ENCODE measurements at places on chromosomes 6 and 20.
A peak's percentile ranks its signal among the peaks of the same experiment; 100 is the strongest.

- peak; percentile 31 for DNase-seq
Observed at GRCh38 chr6:17450397-17450796, 57.0 kb downstream of the CAP2 start.

DNA sequence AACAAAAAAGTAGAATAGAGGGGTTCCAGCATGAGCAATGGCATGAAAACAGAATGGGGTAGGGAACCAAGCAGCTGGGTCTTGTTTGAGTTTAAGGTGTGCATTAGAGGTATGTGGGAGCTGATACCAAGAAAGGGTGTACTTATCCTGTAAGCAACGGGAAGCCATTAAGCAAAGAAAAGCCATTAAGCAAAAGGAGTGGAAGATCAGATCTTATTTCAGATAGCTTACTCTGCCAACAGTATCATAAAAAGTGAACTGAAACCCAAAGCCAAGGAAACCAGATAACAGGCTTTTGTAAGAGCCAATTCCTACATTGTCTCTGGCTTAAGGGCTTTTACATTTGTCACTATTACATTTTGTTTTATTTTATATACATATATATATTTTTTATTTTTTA, 21.3 kb upstream of the BEND6 start:
- DNase-seq, result no peak

DNA sequence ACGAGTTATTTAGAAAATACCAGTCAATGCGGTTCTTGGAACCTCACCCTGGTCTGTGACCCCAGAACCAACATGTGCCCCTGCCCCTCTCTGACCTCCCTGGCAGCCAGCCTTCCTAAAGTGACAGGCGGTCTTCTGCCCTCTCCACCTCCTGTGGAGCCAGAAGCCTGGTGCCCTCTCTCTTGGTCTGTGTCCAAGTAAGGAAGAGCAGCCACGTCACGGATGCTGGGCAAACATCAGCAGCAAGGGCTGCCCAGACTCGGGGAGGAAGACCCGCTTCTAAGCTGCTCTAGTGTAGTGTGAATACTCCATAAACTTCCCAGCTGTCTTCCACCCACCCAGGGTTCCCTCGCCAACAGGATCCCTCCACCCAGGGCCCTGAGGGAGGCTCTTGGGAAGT, 272.4 kb downstream of the BMP7 start:
- no peak for DNase-seq

DNA sequence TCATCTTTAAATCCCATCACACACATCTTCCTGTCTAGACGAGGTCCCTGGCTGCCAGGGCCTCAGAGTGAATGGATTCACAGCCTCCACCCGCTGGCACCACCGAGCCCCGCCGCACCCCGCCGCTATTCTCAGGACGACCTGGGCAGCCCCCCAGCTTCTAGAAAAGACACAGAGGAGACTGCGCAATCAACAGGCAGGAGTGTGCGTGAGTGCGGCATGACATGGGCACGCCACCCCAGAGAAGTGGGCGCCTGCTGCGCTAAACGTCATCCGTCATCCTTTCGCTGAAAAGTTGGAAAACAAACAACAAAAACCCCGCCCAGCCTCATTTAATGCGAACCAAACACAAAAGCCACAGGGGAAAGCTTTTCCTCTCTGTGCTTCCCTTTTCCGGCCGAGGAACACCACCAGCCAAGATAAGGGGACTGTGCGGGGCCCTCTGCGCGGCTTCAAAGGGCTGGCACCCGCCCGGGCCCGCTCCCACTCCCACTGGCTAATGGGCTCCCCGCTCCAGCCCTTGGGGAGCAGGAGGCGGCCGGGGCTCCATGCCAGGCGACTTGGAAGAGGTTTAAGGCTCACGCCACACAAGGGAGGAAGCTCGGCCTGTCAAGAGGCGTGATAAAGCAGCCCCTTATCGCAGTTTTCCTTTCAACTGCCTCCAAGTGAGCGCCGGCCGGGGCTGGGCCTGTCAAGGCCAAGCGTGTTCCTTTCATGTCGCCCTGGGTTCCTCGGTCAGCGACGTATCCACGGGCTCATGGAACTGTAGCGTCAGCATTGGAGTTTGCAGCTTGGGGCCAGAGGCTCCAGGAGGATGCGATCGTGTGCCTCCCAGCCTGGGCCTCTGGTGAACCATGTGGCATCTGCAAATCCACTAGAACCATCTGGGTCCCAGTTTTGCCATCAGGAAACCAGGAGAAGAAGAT, 50.1 kb downstream of the NFATC2 start:
- no peak for DNase-seq

- DNase-seq, result no peak
Observed at GRCh38 chr6:154337406-154338005, 19.1 kb downstream of the IPCEF1 start.

DNA sequence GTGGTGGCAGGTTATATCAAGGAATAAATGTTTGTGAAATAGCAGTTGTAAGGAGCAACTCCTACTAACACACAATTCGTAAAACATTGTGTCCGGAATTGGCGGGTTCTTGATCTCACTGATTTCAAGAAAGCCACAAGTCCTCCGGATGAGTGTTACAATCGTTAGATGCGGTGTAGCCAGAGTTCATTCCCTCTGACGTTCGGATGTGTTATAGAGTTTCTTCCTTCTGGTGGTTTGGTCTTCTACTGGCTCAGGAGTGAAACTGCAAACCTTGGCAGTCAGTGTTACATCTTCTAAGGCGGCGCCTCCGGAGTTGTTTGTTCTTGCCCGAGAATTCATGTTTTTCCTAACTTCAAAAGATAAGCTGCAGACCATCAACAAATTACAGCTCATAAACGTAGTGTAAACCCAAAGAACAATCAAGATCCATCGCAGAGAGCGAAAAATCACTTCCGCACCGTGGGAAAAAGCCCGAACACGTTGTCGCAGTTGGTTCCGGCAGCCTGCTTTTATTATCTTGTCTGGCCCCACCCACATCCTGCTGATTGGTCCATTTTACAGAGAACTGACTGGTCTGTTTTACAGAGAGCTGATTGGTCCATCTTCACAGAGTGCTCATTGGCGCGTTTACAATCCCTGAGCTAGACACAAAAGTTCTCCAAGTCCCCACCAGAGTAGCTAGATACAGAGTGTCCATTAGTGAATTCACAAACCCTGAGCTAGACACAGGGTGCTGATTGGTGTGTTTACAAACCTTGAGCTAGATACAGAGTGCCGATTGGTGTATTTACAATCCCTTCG, 58.2 kb downstream of the TRIM27 start:
- DNase-seq, result peak; percentile 64

DNA sequence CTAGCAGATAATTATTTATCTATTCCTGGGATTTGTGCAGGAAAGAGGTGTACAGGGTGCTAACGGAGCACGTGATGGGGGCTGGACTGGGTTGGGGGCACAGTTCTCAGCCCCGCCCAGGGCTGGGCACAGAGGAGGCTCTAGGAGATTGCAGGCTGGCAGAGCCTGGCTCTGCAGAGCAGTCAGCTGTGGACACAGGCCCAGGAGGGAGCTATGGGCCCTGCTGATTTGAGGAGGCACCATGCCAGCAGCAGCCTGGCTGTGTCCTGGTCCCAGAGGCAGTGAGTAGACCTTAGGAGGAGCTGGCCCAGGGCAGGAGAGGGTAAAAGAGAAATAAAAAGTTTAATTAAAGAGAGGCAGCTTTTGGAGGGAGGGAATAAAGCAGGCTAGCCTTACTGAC, 19.3 kb downstream of the MAFB start:
- DNase-seq, result no peak

DNA sequence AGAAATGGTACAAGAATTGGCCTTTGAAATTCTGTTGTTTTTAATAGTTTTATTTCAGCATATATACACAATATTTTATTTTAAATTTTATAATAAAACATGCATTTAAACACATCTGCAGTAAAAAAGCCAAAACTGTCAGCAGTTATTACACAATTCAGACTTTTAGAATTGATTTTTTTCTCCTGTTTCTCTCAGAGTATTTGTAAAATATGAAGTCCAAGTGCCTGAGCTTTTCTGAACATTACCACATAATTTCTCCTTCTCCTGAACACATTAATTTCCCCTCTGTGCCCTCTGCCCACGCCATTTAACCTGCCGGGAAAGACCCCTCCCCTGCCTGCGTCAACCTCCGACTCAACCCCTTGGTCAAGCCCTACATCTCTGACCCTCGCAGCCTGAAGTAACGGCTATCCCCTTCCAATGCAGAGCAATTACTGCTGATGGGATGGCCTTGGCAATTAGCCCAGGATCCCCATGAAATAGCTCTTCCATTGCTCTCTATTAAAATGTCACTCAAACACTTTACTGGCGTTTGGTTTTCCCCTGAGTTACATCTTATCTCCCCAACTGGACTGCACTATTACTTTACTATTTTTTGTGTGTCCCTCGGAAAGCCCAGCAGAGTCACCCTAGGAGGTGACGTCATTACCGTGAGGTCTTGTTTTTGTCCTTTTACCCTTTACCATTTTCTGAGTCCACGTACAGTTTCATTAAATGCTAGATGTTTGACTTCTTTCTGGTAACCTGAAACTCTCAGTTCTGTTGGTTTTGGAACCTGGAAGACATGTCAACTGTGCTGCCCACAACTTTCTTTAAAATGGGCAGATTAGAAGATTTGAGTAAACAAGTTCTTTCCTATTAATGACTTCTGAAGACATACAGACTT, 146.7 kb upstream of the TAB2 start:
- DNase-seq, result peak; percentile 18

GRCh38 chr6:5345324-5345723, 84.0 kb downstream of the FARS2 start:
- no peak for DNase-seq

- no peak for DNase-seq
Observed at GRCh38 chr20:3328501-3328900, 79.0 kb downstream of the DNAAF9 start.

DNA sequence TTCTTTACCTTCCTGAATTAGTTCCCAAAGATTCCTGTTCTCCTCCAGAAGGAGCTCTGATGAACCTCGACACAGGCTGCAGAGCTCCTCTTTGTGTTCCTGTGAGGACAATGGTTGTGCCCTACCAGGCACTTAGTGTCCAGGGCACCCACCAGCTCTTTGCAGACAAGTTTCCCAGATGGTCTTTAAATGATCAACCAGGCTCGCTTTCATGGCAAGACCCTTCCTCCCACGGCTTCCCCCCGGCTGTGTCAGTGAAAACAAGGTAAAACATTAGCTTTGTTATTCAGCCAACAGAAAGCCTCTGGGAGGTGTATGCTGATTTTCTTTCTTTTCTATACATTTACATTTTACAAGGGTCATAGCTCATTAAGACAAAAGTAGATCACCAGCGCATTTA, 32.3 kb upstream of the CNKSR3 start:
- no peak for DNase-seq

DNA sequence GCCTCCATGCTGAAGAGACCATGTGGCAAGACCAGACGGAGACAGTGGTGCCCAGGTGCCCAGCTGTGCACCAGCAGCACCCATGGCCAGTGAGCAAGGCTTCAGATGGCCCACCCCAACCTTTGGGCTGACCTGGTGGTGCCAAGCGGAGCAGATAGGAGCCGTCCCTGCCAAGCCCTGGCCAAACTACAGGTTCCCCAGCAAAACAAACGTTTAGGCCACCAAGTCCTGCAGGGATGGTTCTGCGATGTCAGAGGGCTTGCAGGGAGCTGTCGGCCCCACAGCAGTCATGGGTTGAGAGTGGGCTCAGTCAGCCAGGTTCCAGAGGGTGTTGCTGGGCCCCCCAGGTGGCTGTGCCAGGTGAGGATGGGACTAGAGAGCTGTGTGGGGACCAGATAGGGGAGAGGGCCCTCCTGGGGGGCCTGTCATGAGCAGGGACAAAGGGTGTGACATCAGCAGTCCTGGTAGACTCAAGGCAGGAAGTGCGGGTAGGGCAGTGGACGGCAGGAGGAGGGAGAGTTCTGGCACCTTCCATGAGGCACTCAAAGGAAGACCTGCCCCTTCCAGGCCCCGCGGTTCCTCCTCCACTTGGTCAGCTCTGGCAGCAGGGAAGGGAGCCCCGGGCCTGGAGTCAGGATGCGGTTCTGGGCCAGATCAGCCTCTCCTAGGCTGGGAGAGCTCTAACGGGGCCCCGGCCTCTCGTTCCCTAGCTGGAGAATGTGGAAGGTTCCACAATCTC, 342.4 kb downstream of the ZFAND3 start:
- no peak for DNase-seq

GRCh38 chr6:111477481-111477938, 5.5 kb downstream of the REV3L start:
- DNase-seq, result peak; percentile 27

DNA sequence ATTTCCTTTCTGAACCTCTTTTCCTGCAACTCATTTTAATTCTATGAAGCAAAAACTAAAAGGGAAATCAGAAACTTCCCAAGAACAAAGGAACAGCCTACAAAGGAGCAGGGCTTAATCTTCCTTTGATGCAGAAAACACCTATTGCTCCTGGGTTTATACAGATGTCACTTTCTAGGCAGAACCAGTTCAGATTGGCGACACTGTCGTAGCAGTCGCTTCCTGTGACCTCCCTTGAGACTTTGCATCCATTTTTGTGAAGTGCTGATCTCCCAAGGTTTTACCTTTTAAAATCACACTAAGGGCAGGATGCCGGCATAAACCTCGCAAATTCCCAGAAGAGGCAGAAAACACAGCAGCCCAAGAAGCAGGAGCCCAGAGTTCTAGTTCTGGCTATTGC, 40.1 kb downstream of the JAG1 start:
- no peak for DNase-seq

- no peak for DNase-seq
Observed at GRCh38 chr6:11722220-11722619, 56.4 kb downstream of the ADTRP start.

DNA sequence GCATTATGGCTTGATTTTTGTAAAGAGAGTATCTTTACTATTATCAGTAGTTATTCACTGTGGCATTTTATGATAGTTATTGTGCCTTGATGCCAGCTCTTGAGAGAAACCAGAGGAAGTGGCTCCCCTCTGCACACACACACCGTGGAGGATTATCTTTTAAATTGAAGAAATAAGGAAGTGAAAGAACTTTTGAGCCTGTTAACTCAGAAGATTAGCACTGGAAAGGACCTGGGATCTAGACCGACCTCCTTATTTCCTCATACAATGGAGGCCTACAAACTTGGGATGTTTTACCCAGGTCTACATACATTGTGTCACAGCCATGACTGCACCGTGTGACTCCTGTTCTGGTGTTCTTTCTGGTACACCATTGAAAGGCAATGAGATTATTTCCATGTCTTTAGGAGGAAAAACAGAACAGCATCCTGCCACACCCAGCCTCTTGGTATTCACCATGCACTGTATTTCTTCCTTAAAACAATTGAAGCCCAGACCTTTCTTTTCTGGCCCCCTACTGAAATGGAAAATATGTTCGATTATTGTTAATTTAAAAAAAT, 40.6 kb downstream of the HECA start:
- DNase-seq, result no peak

- no peak for DNase-seq
Observed at GRCh38 chr6:138334963-138335362, 42.7 kb upstream of the SMIM28 start.

- DNase-seq, result no peak
Observed at GRCh38 chr6:164628302-164628931, 681.0 kb downstream of the C6orf118 start.

DNA sequence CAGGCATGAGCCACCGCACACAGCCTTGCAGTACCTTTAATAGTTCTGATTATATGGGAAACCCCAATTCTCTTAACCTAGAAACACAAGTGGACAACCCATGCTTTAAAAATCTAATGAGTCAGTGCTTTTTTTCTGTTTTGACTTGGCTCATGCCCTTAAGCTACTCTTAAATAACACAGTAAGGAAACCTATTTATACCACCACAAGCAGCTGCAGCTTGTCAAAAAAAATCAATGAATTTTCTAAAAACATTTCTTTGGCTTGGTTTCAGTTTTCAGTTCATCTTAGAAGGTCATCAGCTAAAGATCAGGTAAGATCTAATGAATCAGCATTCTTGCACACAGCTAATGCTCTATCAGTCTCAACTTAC, 124.1 kb upstream of the DST start:
- peak; percentile 83 for DNase-seq

GRCh38 chr20:7333841-7334240, 566.4 kb downstream of the BMP2 start:
- DNase-seq, result no peak

GRCh38 chr6:33693186-33694105, 18.1 kb downstream of the UQCC2 start:
- peak; percentile 37 for DNase-seq
